ENCODE measurements at places on chromosomes 12 and 14.
A peak's percentile ranks its signal among the peaks of the same experiment; 100 is the strongest.

- no peak for DNase-seq
Measured at GRCh38 chr14:88815980-88816379, 8.5 kb upstream of the TTC8 start.

GRCh38 chr12:110809149-110809548, 37.6 kb upstream of the CCDC63 start:
- DNase-seq, result no peak

DNA sequence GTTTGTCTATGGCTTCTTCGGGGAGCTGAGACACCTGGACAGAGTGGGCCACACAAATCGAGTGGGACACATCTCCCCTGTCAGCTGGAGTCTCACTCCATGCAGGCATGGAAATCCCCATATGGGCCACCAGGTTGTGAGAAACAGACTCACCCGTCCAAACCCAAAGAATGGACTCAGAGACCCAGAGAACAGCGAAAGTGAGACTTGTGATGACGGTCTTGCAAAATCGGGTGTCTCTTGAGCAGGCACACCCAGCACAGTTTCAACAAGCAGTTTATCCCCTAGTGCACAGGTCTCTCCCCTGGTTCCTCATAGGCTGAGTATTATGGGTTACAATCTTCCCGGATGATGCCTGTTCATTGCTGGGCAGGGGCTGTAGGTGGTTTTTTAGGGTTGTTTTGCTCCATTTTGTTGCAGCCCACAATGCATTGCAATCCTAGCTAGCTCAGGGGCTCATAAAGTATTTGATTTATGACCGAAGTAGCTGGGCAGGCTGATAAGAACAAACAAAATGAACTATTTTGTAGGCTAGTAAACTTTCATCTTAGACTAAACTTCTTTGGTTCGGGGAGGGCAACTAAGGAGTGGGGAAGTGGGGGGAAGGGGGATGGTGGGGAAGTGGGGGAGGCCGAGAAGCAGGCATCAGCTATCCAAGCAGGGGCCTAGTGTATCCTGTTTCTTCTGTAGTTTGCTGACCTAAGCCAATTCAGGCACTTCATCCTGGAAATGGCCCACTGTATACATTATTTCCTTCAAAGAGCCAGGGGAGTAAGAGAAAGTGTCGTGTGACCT, 45.3 kb downstream of the IQSEC3 start:
- DNase-seq, result no peak

- no peak for DNase-seq
Measured at GRCh38 chr14:31263485-31264133, 56.0 kb upstream of the HECTD1 start.

- no peak for DNase-seq
Measured at GRCh38 chr14:77804592-77804991, 4.7 kb downstream of the ADCK1 start.

DNA sequence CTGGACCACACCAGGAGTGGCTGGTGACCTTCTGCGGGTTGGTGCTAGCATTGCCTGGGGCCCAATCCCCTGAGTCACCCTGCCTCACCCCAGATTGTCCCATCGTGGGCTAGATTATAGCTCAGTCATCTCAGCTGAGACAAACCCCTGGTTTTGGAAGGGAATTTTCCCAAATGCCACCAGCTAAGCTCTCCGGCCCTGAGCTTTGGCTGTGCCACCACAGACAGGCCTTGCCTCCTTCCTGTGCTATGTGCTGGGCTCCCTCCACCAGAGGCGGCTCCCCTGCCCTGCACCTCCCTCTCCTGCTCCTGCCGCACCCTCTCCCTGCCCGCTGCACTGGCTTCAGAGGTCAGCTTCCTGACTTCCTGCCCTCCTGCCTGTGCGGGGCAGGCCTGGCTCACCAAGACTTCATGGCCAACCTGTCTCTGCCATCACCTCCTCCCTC, 196.3 kb downstream of the TSPAN9 start:
- no peak for DNase-seq

GRCh38 chr14:64614805-64615391, 65.1 kb downstream of the PPP1R36 start:
- no peak for DNase-seq

GRCh38 chr14:67583711-67584644, 16.1 kb downstream of the PIGH start:
- no peak for DNase-seq

- no peak for DNase-seq
Measured at GRCh38 chr14:73973497-73973896, 23.4 kb downstream of the COQ6 start.

DNA sequence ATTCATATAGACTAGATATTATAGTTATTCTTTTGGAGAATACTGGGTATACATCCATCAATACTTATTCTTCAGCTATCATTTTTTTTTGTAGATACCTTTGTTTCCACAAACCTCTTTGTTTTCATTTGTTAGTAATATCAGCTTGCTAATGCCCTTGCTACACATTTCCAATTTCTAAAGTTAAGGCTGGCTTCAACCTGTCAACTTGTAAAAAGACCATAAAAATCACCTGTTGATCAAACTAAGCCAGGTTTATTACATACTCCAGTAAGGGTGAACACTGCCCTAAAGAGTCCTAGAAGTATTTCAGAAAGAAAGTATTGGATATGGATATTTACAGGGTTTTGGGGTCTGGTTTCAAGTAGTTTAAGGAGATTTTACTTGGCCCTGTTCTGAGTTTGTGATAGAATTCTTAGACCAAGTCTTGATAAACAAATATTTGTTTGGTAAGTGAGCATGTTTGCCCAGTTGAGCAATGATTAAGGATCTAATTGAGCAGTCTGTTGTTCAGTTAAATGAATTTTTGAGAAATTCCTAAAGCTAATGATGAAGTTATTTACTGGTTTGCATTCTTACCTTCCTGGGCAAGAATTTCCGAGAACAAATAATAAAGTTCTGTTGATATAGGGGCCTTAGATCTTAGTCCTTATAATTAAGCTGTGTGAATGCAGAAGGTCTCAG, 52.8 kb upstream of the LRTM2 start:
- DNase-seq, result no peak

GRCh38 chr12:73083736-73084135, 811.6 kb downstream of the TRHDE start:
- DNase-seq, result no peak

GRCh38 chr14:69719501-69719951, 47.4 kb upstream of the SRSF5 start:
- no peak for DNase-seq

- peak; percentile 38 for DNase-seq
Measured at GRCh38 chr14:64465191-64465822, at the start of gene AKAP5. TSS of gene AKAP5 (plus strand) at chr14:64465499. CDS start at chr14:64468395, 2,896 bp downstream.

DNA sequence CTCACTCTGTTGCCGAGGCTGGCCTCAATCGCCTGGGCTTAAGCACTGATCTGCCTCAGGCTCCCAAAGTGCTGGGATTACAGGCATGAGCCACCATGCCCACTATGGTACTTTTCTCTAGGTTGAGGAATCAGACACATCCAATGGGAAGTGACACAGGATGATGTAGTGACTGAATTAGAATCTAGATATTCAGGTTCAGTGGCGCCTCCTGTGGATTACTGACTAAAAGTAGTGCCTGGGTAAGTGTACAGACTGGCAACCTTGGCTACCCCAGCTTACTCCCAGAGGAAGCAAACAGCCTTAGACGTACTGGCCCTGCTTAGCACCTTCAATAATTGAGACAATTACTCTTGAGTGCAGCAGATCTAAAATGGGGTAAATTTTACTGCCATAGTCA, 22.8 kb downstream of the GALNT8 start:
- no peak for DNase-seq

- no peak for DNase-seq
Measured at GRCh38 chr14:36271939-36272907, 48.2 kb downstream of the MBIP start.

DNA sequence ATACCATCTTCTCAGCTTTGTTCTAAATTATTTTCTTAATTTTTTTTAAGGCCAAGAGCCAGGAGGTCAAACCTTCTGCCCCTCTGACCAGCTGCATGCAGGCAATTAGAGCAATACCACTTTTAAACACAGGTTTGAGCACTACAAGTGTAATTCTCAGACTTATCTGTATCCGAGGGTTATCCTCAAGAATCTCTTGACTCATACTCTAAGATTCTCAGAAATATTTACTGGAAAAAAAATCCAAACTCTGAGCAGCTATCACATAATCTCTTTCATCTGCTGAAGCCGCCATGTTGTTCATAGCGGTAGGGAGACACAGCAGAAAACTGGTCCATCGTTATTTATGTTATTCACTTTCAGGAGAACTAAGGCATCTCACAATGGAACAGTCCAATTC, 27.4 kb upstream of the PTHLH start:
- DNase-seq, result no peak

- DNase-seq, result no peak
Measured at GRCh38 chr14:100092832-100093231, 27.6 kb downstream of the EVL start.

DNA sequence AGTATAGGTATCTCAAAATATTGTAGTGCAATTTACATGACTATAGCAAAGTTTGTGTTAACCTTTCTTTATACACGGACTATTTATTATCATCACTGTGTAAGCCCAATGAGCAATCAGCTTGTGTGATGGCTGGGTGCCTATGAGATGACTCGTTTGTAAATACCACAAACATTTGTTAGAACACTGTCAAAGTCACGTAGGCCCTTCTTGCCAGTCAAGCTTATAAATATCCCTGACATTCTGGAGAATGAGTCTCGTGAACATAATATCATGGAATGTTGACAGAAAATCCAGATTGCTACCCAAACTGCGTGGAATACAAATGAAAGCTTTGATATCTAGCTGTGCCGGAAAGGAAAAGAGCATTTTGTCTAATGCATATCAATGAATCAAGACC, 648.3 kb upstream of the MDGA2 start:
- no peak for DNase-seq

DNA sequence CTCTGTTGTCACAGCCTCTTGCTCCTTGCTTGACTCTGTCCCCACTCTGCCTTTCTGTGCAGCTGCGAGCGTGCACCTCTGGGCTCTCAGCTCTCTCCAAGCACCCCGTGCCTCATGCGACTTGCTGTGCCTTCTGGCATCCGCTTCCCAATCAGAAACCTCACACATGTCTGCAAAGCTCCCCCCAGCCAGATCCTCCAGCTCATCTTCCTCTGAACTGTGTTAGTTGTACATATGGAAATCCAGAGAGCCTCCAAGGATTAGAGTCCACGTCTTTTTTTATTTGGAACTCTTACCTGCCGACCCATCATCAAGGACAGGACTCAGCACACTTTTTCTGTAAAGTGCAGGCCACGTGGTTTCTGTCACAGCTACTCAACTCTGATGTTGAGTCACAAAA, 70.5 kb downstream of the ANO2 start:
- DNase-seq, result no peak

DNA sequence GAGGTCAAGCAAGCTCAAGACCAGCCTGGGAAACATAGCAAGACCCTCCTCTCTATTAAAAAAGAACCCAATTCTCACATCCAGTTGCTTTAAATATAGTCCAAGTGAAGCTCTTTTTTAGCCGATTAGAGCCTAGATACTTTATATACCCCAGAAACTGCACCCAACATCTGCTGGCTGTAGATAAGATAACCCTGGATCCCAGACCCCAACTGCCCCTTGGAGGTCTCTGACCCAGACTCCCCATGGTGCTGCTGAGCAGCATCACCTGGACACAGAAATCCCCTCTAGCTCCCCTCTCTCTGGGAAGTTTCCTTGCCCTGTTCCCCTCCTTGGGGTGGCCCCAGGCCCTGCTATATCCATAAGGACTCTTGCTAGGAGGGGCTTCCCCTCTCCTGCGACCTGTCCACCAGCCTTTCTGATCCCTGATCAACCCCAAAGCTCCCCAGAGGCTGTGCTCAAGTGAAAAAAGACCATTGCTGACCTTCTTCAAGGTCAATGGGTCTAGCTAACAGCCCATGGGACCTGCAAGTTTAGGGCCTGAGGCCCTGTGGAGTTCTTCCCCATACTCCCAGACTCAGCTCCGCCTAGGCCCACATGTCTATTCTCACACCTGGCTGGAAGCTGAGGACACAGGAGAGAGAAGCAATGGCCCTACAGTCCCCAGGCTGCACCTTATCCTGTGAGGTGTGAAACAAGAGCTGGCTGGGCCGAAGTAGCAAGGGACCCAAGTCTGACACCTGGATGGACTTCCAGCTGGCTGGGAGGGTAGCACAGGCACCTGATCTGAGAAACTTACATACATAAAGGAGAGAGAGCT, 56.2 kb downstream of the ARL6IP4 start:
- no peak for DNase-seq

DNA sequence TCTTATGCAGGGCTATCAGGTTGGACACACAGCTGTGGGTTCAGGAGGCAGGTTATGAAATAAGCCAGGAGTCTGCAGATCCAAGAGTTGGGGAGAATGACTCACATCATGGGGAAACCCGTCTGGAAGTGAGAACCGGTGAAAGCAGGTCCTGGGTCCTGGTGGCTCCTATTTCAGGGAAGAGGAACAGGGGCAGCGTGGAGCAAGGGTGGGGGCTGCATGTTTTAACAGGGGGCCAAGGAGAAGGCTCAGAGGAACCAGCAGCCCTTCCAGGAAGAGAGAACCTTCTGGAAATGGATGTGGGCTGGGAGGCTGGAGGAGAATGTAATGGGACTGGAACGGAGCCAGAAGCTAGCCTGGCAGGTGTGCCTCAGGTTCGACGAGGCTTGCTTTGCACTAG, 7.8 kb upstream of the KRT74 start:
- DNase-seq, result no peak

DNA sequence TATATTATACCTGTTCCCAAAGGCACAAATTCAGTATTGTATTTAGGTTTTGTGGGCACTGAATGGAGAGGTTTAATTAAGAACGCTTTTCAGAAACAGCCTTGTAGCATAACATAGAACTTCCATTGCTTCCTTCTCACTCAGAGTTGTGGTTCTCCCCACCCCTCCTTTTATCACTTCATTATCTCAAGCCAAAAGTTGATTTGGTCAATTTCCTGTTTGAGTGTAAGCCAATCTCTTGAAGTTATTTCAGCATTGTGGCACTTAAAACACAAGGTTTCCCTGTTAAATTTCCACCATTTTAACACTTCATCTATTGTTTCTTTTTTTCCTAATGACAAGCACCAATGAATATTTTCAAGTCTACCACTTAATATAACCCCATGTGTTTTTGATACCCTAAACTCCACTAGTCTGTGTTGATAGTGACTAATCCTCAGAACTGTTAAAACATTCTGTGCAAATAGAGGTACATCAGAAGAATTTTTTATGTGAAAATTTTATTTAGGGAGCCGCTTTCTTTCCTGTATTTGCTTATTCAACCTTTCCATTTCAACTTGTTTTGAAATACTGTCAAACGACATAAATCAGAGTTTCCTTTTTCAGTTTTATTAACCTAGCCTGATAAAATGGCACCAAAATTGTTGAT, 340.1 kb downstream of the BCAT1 start:
- DNase-seq, result no peak

DNA sequence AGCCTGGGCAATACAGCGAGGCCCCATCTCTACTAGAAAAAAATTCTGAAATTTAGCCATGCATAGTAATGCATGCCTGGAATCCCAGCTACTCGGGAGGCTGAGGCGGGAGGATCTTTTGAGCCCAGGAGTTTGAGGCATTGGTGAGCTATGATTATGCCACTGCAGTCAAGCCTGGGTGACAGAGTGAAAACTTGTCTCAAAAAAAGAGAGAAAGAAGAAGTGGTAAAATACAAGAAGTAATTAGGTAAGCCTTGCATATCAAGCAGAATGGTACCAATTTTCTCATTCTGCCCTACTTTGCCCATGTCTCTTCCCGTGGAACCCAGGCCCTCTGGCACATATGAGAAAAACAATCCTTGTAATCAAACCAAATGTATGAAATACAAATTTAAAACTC, 70.7 kb downstream of the SUSD6 start:
- DNase-seq, result no peak
